Glomerular endothelial cell (primary cell): ENCODE measurements at places on chromosomes 7 and 10. TPM values are rescaled to one million over a fixed set of nuclear protein-coding genes. Genes with fewer than 3 reads are reported as not detected.

Gene UCN3
- not detected in 2 replicates for total RNA-seq

Gene CACNB2
- not detected in 2 replicates for total RNA-seq

Gene C10orf53
- total RNA-seq, result not detected in 2 replicates

Gene ABCB4
- total RNA-seq, result 0.29 and 0.78 TPM in 2 replicates

Gene PRKCQ
- total RNA-seq, result 1.8 and 1.9 TPM in 2 replicates

Gene MYL10
- total RNA-seq, result not detected in 2 replicates

Gene NANOS1
- total RNA-seq, result 0.82 and 2.8 TPM in 2 replicates

Gene JCAD
- total RNA-seq, result 57.5 and 107 TPM in 2 replicates

Gene PPP1R3C
- 0.87 and 1.3 TPM in 2 replicates for total RNA-seq

Gene KAZALD1
- 0.12 TPM in 1 of 2 replicates, not detected in the other for total RNA-seq

Gene RPA3
- 5.7 and 10.9 TPM in 2 replicates for total RNA-seq

Gene MACROH2A2
- 5.8 and 7.3 TPM in 2 replicates for total RNA-seq

Gene MMP21
- 0.53 TPM in 1 of 2 replicates, not detected in the other for total RNA-seq

Gene MKI67
- total RNA-seq, result 8.9 and 25.0 TPM in 2 replicates

Gene AS3MT
- total RNA-seq, result 0.58 and 0.82 TPM in 2 replicates

Gene LRRD1
- total RNA-seq, result 0.12 and 0.24 TPM in 2 replicates

Gene TRPV6
- total RNA-seq, result not detected in 2 replicates

Gene FRA10AC1
- total RNA-seq, result 6.9 and 19.0 TPM in 2 replicates

Gene ZNF862
- total RNA-seq, result 9.5 and 18.1 TPM in 2 replicates

Gene NXPH1
- total RNA-seq, result not detected in 2 replicates

Gene CUL2
- total RNA-seq, result 32.0 and 33.8 TPM in 2 replicates

Gene UPK3B
- total RNA-seq, result 1.1 TPM in 1 of 2 replicates, not detected in the other

Gene CTAGE6
- 0.39 and 0.88 TPM in 2 replicates for total RNA-seq

Gene HOXA4
- 3.8 and 6.8 TPM in 2 replicates for total RNA-seq

Gene IFIT2
- 7.9 and 8.9 TPM in 2 replicates for total RNA-seq

Gene RGS10
- 50.2 and 67.1 TPM in 2 replicates for total RNA-seq

Gene SLC18A3
- total RNA-seq, result not detected in 2 replicates

Gene WEE2
- total RNA-seq, result not detected in 2 replicates

Gene ZNF853
- 1.7 and 1.9 TPM in 2 replicates for total RNA-seq

Gene FGFR2
- 0.23 TPM in 1 of 2 replicates, not detected in the other for total RNA-seq

Gene SPDYE11
- total RNA-seq, result not detected in 2 replicates

Gene CYP26C1
- total RNA-seq, result 0.05 and 1.1 TPM in 2 replicates

Gene HSPA12A
- total RNA-seq, result 0.76 and 3.0 TPM in 2 replicates
